ENCODE measurements at places on chromosomes 2 and 18. TPM values are rescaled to one million over a fixed set of nuclear protein-coding genes. Genes with fewer than 3 reads are reported as not detected.
A peak's percentile ranks its signal among the peaks of the same experiment; 100 is the strongest.

- no peak for DNase-seq
These were observed 170.6 kb downstream of the TWIST2 start for GRCh38 chr2:239018271-239019182.

- no peak for DNase-seq
These were observed 505.5 kb upstream of the ZEB2 start for GRCh38 chr2:145025382-145025781.

GRCh38 chr2:102129951-102130646 is 12.4 kb upstream of the IL1R1 start:
- no peak for DNase-seq

- DNase-seq = no peak
These were observed 20.3 kb upstream of the NPAS2 start for GRCh38 chr2:100799686-100800085.

DNA sequence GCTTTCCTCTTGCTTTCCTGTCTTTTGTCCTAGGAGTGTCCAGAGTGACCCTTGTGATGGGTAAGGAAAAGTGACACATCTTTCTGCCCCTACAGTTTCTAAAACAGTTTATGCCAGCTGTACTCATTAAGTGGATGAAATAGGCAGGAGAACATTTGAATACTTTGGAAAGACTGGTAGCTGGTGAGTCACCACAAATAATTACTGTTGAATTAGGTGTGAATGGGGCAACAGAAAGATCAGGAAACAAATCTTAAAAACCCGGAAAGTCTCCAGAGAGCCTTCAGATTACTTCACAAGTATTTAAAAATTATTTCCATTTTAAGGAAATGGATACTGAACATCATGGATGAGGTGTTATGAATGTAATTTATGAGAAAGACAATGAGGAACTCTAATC is 278.5 kb downstream of the CLIP4 start:
- no peak for DNase-seq

- DNase-seq = no peak
These were observed 19.0 kb downstream of the CROCC2 start for GRCh38 chr2:240925191-240925567.

DNA sequence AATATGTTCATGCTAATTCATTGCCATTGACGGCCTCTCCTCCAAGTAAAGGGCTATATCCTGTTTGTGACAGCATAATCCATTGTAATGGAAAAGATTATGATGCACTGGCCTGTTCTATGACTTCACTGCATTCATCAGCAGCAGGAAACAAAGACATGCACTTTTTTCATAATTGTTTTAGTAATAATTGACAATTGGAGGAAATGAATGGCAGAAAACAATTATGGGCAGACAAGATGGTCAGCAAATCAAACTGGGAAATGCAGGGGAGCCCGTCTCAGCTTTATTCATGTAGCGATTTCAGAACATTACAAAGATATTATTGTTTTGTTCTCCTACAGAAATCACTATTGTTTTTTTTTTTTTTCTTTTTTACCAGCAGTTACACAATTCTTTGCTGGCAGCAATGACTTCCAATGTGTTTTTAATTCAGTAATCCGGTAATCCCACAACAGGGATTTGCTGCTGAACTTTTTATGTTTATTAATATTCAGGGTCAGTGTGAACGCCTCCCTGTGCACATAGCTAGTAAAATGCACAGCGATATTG is 33.8 kb upstream of the RASGRP3 start:
- DNase-seq = no peak

GRCh38 chr2:219521066-219521880 is 7.0 kb downstream of the ASIC4 start:
- peak; percentile 76 for DNase-seq

DNA sequence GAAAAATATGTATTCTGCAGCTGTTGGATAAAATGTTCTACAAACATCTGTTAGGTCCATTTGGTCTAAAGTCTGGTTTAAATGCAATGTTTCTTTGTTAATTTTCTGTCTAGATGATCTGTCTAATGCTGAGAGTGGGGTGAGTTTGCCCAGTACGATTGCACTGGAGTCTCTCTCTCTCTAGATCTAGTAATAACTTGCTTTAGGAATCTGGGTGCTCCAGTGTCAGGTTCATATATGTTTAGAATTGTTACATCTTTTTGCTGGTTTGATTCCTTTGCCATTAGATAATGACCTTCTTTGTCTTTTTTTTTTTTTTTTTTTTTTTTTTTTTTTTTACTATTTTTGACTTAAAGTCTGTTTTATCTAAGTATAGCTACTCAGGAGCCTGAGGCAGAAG is 10.4 kb downstream of the GCC2 start:
- DNase-seq = no peak

- no peak for DNase-seq
These were observed 51.9 kb downstream of the APLF start for GRCh38 chr2:68519236-68519635.

- no peak for DNase-seq
These were observed 48.9 kb upstream of the AAK1 start for GRCh38 chr2:69692424-69692823.

- no peak for DNase-seq
These were observed 494.2 kb downstream of the ARHGAP15 start for GRCh38 chr2:143623231-143623908.

DNA sequence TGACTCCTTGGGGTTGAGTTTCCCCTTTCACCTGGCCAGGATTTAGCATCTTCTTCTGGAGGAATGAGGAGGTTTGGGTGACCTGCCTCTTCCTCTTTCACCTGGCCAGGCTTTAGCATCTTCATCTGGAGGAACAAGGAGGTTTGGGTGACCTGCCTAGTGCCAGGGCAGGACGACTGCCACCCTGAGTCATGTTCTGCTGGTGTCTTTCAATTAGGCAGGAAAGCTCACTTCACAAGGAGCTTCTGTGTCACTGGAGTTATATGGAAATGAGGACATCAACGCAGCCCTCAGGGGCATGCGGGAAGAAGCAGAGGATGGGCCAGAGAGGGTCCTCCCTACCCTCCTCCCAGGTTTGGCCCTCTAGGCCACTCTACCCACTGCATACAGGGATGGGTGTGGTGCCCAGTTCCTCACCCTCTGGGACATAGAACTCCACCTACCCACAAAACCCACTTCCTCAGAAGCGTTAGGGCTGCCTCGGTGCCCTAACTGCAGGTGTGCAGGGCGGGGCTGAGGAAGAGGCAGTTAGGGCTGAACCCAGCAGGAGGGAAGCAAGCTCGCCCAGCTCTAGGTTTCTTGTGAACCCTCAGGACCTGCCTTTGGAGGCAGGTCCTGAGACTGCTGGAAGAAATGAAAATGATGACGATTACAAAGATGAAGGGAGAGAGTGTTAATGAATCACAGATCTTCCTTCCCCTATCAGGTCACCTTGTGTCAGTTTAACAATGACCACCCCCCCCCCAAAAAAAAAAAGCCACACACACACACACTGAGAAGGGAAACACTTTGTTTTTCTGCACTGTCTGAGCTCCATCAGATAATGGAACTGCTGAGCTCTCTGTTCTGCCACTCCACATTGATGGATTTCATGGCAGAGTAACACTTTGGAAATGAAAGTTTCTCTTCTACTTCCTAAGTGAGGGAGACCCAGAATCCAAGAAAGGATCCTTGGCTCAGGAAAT is 71.0 kb downstream of the ARL4C start:
- DNase-seq = no peak

DNA sequence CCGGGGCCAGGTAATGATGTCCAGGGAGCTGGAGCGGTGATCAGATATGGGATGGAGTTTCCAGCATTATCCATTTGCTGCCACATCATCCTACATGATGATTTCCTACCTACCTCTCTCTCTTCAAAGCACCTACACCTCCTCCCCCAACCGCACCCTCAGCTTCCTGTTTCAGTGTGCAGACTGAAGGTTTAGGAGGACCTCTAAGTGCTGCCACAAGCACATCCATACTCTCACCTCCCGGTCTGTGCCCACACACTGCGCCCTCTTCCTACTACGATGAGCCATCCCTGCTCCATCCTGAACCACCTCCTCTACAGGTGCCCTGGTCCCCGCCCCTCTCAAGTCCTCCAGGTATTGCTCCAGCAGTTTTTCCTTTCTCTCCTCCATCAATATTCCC is 123.7 kb downstream of the ALPK2 start:
- no peak for DNase-seq

GRCh38 chr2:120345608-120346007 is 328 bp upstream of the INHBB start:
- DNase-seq = no peak

GRCh38 chr2:133541797-133542196 is 26.5 kb downstream of the NCKAP5 start:
- no peak for DNase-seq

INHA gene
- not detected for total RNA-seq

TFPI gene
- 0.59 TPM for total RNA-seq

CHAC2 gene
- 1.7 TPM for total RNA-seq

ABCB11 gene
- not detected for total RNA-seq

RBM44 gene
- 1.3 TPM for total RNA-seq

DTNB gene
- 41.7 TPM for total RNA-seq

PER2 gene
- 3.8 TPM for total RNA-seq

SKOR2 gene
- total RNA-seq = 6.7 TPM

APCDD1 gene
- total RNA-seq = 171 TPM

LIPT1 gene
- 4.3 TPM for total RNA-seq

All from glutamatergic neuron (in vitro differentiated cells).